B cell (primary cell): ENCODE measurements at places on chromosomes 3 and 15. TPM values are rescaled to one million over a fixed set of nuclear protein-coding genes. Genes with fewer than 3 reads are reported as not detected.

- H3K27me3 ChIP-seq: no peaks in the 10 kb centered on the region
- H3K4me3 ChIP-seq: no peak overlapping the region
- no peak for DNase-seq
- H3K36me3 ChIP-seq: no peaks in the 10 kb centered on the region
Measured at GRCh38 chr3:180117381-180118163, 80.8 kb upstream of the PEX5L start.

GRCh38 chr3:156349111-156349510 lies 205.8 kb downstream of the SSR3 start:
- H3K36me3 ChIP-seq: no peaks in the 10 kb centered on the region
- H3K4me3 ChIP-seq: no peak overlapping the region
- no peaks in the 10 kb centered on the region for H3K4me1 ChIP-seq
- H3K27me3 ChIP-seq: no peaks in the 10 kb centered on the region
- DNase-seq: no peak
- H3K27ac ChIP-seq: no peak overlapping the region

GRCh38 chr15:46386356-46386755 lies 751.5 kb downstream of the SQOR start:
- H3K4me3 ChIP-seq: no peak overlapping the region
- no peaks in the 10 kb centered on the region for H3K4me1 ChIP-seq
- H3K27ac ChIP-seq: no peak overlapping the region
- DNase-seq: no peak

- peaks cover 49% of the 10 kb centered on the region for H3K4me1 ChIP-seq
- H3K36me3 ChIP-seq: no peaks in the 10 kb centered on the region
- no peak overlapping the region for H3K27ac ChIP-seq
- peak; percentile 33 for DNase-seq
Measured at GRCh38 chr15:74136814-74137536, 6.6 kb downstream of the ISLR2 start.

GRCh38 chr3:33438284-33438668 lies 1.9 kb downstream of the UBP1 start:
- H3K4me3 ChIP-seq: peak overlapping the region; percentile 68
- no peaks in the 10 kb centered on the region for H3K27me3 ChIP-seq
- peaks cover 36% of the 10 kb centered on the region for H3K4me1 ChIP-seq
- DNase-seq: peak; percentile 27
- peak overlapping the region; percentile 95 for H3K27ac ChIP-seq
- H3K36me3 ChIP-seq: no peaks in the 10 kb centered on the region

DNA sequence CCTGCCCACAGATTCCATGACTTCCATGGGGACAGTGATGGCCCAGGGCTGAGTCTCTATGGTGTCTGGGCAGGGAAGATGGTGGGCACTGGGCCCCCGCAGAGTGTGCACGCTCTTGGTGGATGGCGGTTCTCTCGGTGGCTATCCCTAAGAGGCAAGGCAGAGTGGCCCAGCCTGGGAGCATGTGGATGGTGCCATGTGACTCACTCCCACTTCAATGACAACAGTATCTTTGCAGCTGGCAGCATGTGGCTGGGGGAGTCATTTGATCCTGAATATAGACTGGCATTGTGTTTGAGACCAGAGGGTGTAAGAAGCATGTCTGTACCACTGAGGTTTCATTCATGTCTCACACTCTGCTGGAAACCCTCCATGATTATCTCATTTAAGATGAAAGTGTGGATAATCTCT lies 101.2 kb downstream of the CORO2B start:
- no peaks in the 10 kb centered on the region for H3K36me3 ChIP-seq
- H3K27me3 ChIP-seq: peaks cover 6% of the 10 kb centered on the region
- DNase-seq: no peak
- H3K4me1 ChIP-seq: peaks cover 7% of the 10 kb centered on the region
- no peak overlapping the region for H3K27ac ChIP-seq
- no peak overlapping the region for H3K4me3 ChIP-seq

- no peaks in the 10 kb centered on the region for H3K4me1 ChIP-seq
- DNase-seq: no peak
- H3K27ac ChIP-seq: no peak overlapping the region
Measured at GRCh38 chr15:73295630-73296286, 73.0 kb downstream of the HCN4 start.

DNA sequence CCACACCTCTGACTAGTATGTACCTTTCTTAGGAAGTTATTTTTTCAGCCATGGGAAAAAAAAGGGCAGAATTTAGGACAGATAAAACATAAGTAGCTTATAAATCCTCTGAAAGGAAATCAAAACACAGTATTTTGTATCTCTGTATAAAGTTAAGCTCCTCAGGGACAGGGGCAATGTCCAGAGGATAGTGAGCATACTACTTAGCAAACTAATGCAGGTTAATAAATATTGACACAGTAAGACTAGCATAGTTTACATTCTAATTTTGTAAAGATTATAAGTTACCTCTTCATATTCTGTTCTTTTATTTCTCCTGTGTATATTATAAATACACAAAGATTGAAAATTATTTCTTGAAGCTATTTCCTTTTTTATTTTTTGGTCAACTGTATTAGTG lies 2.1 kb downstream of the UBE3A start:
- H3K27ac ChIP-seq: no peak overlapping the region
- H3K27me3 ChIP-seq: no peaks in the 10 kb centered on the region
- no peaks in the 10 kb centered on the region for H3K36me3 ChIP-seq
- H3K4me3 ChIP-seq: no peak overlapping the region
- H3K4me1 ChIP-seq: peaks cover 36% of the 10 kb centered on the region

GRCh38 chr3:156150434-156151066 lies 30.2 kb downstream of the KCNAB1 start:
- peaks cover 3% of the 10 kb centered on the region for H3K27me3 ChIP-seq
- no peak overlapping the region for H3K4me3 ChIP-seq
- DNase-seq: peak; percentile 58
- no peaks in the 10 kb centered on the region for H3K4me1 ChIP-seq
- H3K36me3 ChIP-seq: no peaks in the 10 kb centered on the region

GRCh38 chr3:195735036-195735695 lies 14.4 kb downstream of the MUC20 start:
- H3K27me3 ChIP-seq: no peaks in the 10 kb centered on the region
- no peaks in the 10 kb centered on the region for H3K4me1 ChIP-seq
- H3K36me3 ChIP-seq: no peaks in the 10 kb centered on the region

- no peaks in the 10 kb centered on the region for H3K36me3 ChIP-seq
- no peaks in the 10 kb centered on the region for H3K4me1 ChIP-seq
- no peaks in the 10 kb centered on the region for H3K27me3 ChIP-seq
- no peak overlapping the region for H3K4me3 ChIP-seq
- no peak for DNase-seq
Measured at GRCh38 chr3:130389743-130390478, 44.4 kb downstream of the COL6A5 start.

GRCh38 chr3:51947215-51947900 lies 5.2 kb downstream of the PARP3 start:
- H3K27me3 ChIP-seq: no peaks in the 10 kb centered on the region
- H3K4me1 ChIP-seq: peaks cover 10% of the 10 kb centered on the region
- no peaks in the 10 kb centered on the region for H3K36me3 ChIP-seq
- no peak for DNase-seq
- H3K4me3 ChIP-seq: no peak overlapping the region
- no peak overlapping the region for H3K27ac ChIP-seq

CHRM5 gene
- not detected in 2 replicates for total RNA-seq

TRIM42 gene
- total RNA-seq: not detected in 2 replicates

DTX3L gene
- 41.1 and 44.0 TPM in 2 replicates for total RNA-seq

GOLGA6L9 gene
- 2.8 and 3.1 TPM in 2 replicates for total RNA-seq

ANKRD34C gene
- total RNA-seq: not detected in 2 replicates
